ENCODE measurements at places on chromosomes 2 and 18.

- no peak for DNase-seq
Measured at GRCh38 chr2:176128982-176129796, at the start of gene HOXD8. Gene HOXD8, plus strand, starts transcription at chr2:176129705. Its CDS starts 662 bp downstream, at chr2:176130367.

DNA sequence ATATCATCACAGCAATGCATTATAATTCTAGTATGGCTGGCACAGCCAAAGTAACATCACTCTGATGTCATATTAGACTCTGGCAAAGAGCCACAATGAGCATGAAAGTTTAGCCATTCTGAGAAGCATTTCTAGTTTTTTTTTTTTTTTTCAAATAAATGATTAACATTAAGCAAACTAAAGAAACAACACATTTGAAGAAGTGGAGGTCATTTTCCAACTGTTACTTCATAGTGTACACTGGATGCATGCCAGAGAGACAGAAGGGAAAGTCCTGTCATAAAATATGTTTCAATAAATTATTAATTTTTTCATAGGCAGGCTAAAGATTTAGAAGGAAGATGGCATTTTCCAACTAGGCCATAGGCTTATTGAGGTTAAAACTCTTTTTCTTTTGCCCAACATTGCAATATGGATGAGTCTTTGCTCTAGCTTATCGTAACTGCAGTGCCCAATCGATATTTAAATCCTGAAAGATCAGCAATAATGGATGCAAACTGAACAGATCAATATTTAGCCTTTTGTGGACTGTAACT is 1630.4 kb upstream of the ACVR2A start:
- DNase-seq = no peak

- no peak for DNase-seq
Measured at GRCh38 chr2:226707499-226707898, 92.1 kb downstream of the IRS1 start.

GRCh38 chr2:151291224-151291623 is 1.8 kb upstream of the NMI start:
- no peak for DNase-seq

DNA sequence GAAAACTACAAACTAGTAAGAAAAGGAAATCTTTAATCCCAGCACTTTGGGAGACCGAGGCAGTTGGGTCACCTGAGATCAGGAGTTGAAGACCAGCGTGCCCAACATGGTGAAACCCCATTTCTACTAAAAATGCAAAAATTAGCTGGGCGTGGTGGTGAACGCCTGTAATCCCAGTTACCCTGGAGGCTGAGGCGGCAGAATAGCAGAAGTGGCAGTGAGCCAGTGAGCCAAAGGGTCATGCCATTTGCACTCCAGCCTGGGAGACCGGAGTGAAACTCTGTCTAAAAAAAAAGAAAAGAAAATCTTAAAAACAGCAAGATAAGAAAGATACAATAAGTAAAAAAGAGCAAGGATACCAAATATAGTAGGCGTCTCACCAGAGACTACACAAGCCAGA is 502.9 kb upstream of the ID2 start:
- DNase-seq = no peak

GRCh38 chr2:88187927-88188326 is 17.8 kb downstream of the THNSL2 start:
- DNase-seq = no peak

- no peak for DNase-seq
Measured at GRCh38 chr2:159065313-159065712, 96.9 kb downstream of the TANC1 start.

GRCh38 chr18:905948-906415 is 1.3 kb downstream of the ADCYAP1 start:
- no peak for DNase-seq

DNA sequence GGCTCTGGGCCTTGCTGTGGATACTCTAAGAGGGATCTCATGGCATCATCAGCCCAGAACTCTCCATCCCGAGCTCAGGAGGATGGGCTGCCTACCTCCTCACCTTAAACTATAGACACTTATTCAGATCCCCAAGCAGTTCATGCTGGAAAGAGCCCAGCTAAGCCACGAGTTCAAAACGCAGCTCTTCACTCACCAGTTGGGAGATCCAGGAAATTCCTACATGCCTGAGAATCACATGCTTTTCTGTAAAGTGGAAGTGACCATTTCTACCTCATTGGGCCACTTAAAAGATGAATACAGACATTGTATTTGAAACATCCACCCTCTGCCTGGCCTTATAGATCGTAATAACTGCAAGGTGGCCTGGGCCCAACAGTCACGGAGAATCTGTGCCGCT is 6.6 kb downstream of the ATOH8 start:
- no peak for DNase-seq
